ENCODE measurements at places on chromosomes 3 and 15.

- no peak for DNase-seq
Measured at GRCh38 chr15:36175741-36176291, 403.6 kb upstream of the CDIN1 start.

DNA sequence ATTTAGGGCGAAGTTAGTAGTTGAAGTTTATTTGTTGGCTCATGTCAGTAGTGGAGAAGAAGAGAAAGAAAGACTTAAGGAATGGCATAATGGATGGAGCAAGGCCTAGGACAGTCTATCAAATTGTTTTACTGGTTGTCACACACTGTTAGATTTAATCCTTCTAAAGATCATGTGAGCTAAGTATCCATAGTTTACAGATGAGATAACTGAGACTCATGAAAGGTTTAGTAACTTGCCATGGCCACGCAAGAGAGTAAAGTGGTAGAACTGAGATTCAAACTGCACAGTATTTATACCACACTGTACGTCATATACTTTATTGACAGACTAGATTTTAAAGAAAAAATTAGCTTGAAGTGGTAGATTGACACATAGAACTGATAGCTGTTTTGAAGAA is 11.4 kb downstream of the SPRED1 start:
- no peak for DNase-seq

DNA sequence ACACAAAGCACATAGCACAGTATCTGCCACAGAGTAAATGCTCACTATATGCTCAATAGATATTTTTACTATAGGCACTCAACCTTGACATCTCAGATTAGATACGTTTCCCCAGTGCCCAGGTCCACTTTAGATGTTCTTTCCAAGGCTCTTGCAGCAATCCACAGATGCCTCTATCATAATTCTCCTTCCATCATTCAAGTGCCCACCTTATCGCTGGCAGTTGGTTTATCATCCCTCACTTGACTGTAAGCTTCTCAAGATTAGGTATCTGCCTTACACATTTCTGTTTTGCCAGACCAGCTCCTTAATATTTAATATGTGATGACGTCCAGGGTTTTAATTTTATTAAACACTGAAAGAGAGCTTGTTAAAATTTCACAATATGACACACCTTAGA is 8.6 kb downstream of the NCEH1 start:
- no peak for DNase-seq

GRCh38 chr3:9280451-9281219 is 31.2 kb upstream of the SRGAP3 start:
- DNase-seq, result no peak

GRCh38 chr3:194748225-194748624 is 62.5 kb downstream of the FAM43A start:
- DNase-seq, result no peak

GRCh38 chr15:101168463-101168824 is 83.4 kb downstream of the CHSY1 start:
- no peak for DNase-seq

GRCh38 chr3:153219146-153219545 is 57.1 kb downstream of the RAP2B start:
- no peak for DNase-seq

DNA sequence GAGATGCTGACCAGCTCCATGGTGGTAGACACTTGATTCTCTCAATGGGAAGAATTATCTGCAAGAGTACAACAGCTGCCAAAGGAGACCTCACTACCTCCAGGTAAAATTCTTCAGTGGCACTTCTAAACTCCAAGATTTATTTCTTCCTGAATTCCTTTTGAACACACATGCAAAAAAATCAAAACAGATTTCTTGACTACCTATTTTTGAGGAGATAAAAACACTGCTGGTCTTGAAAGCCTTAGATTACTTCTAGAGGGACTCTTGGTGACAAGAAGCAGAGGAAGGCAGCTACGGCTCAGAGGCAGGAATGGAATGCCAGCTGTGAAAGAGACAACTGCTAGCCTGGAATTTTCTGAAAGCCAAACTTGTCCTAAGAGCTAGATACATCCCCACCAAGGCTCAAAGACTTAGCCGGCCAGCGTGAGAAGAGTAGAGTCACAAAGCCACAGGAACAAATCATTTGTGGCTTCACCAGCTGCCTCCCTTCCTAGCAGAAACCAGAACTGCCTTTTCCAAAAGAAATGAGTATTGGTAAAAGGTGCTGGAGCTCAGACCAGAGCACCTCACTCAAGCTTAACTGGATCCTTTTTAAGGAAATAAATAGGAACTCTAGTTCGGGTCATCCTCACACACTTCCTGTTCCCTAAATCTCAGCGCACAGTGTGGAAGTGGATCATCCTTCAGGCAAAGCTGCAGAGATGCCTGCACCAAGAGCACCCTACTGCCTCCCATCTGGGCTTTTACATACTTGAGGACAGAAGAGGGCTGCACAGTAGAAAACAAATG is 32.6 kb downstream of the CLK3 start:
- no peak for DNase-seq

DNA sequence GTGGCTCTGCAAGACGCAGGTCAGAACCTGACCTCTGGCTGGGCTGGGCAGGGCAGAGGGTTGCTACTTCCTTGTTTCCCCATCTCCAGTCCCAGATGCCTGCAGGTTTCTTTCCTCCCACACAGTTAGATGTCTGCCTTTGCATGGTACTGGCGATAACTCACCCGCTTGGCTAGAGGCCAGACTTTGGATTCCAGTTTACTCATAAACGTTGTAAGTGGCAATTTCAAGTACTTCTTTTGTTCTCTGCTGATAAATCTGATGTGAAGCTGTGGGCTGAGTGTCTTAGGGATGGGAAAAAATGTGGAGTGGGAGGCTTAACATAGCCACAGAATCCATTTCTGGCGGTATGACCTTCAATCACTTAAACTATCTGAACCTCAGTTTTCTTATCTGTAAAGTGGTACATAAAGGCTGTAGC is 194.2 kb downstream of the EBLN2 start:
- no peak for DNase-seq

DNA sequence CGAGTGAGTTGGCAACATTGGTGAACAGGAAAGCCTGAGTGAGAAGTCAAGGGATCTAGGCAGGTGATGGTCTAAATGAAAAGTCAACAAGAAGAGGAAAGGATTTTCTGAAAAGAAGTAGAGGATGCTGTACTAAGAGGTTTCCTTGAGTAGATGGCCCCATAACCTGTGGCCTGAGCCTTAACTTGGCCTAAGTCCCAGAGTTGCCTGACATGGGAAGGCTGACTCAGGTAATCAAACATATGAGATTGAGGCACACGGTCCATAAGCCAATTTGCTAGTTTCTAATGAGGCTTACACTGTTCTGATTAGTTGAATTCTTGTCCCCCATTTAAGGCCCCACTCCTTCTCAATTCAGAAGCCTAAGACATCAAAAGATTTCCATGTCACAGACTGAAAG is 262.5 kb upstream of the LMCD1 start:
- DNase-seq, result no peak

- no peak for DNase-seq
Measured at GRCh38 chr3:67415511-67415910, 238.9 kb downstream of the SUCLG2 start.

GRCh38 chr15:89168316-89168833 is 53.0 kb downstream of the RLBP1 start:
- DNase-seq, result no peak

Measured in CD4-positive, alpha-beta T cell treated with Interleukin-6 at 100 ng/mL for 8 hours (primary cell).